ENCODE measurements at places on chromosomes 12 and 14.

DNA sequence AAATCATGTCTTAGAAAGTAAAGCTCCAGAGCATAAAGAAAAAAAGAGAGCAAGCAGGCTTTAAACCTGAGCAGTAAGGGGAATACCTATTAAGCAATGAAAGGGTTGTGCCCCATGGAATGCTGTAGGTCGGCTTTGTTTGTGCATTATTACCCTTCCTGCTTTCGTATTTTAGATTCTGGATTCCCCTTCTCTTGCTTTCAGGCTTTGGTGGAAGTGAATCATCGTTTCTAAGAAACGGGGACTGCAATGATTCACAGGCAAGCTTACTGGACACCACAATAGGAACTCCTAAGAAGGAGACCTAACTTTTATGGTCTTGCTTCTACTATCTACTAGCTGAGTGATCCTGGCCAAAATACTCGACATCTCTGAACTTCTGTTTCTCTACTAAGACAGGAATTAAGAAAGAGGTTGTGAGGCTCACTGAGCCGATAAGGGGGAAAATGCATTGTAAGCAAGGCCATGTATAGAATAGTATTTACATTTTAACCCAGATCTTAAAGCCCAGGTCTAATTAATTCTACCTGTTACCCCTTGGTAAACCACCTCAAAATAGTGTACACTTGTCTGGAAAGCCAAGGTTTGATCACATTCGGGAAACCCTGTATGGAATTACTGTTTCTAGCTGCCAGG is 1.2 kb upstream of the BMAL2 start:
- DNase-seq = peak; percentile 83

- no peak for DNase-seq
Observed at GRCh38 chr14:51357250-51357649, 117.2 kb downstream of the TMX1 start.

DNA sequence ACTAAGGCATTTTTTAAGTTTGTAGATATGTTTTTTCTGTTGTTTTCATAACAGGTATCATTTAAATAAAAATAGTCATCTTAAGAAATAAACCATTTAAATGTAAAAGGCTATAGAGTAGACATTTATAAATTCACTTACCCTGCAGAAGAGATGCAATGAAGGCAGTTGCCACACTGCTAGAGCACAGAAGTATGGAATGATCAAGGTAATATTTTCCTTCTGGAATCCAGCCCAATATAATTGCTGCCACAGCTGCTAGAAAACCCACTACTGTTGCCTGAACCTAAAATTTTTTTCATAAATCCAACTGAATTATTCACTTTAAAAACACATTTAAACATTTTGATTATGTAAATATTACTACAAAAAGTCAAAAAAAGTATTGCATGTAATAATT is 69.2 kb downstream of the SLC41A2 start:
- no peak for DNase-seq

DNA sequence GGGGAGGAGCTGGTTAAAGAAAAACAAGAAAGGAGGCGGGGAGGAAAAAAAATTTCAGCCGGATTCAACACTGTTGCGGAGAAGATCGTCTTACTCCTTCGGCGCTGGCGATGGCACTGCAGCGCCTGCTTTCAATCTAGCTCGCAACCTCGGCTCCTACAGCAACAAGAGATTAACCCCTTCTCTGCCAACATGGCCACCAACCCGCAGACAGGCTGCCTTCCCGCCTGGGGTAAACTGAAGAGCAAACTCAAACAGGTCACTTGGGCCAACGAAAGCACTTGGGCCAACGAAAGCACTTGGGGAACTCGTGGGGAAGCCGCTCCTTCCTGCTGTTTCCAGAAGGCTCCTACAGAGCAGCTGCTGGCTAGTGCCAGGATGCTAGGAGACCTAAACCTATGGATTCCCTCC is 73.7 kb downstream of the CIT start:
- DNase-seq = no peak

GRCh38 chr12:22282283-22282682 is 52.2 kb downstream of the ST8SIA1 start:
- DNase-seq = peak; percentile 5

DNA sequence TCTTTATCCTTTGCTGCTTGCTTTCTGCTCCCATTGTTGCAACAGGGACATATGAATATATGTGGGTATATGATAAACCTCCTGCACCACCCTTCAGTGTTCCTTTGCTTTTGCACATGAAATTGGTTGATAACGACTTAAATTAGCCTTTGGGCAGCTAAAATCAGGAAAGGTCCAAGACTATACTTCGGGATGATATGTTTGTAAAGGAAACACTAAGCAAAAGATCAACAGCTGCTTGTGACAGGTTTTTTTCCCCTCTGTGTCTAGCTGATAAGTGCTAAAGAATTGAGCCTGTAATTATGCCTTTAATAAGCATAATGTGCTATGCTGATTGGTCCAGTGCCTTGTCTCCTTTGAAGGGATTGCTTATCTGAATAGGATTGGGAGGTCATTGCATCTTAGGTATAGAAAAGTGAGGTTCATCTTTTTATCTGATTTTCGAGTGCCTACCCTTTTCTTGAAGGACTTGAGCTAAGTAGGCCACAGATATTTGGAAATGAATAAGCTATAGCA is 59.4 kb downstream of the PPHLN1 start:
- no peak for DNase-seq

GRCh38 chr12:120904197-120904773 is at the start of gene SPPL3:
TSS of gene SPPL3 (minus strand) at chr12:120904358. CDS start at chr12:120903867, 491 bp downstream.
- peak; percentile 89 for DNase-seq

GRCh38 chr12:52741375-52742195 is 35.6 kb downstream of the KRT76 start:
- DNase-seq = peak; percentile 66

- DNase-seq = peak; percentile 7
Observed at GRCh38 chr14:24734917-24735500, 101.0 kb upstream of the GZMB start.

DNA sequence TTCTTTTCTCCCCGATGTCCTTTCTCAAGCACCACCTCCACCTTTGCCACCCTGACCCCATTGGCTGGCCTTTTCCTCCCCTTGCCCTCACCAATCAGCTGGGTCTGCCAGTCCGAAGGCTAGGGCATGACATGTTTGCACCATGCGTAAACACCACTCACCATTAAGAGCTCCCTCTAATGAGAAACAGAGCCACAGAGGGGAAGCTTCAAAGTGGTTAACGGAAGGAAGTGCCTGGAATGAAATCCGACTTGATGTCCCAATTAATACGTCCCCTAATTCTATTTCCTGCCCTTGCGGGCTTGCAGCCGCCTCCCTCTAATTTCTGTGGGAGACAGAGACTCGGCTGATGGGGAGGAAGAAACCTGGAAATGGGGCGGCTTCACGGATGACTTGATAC is 318.5 kb upstream of the TBX3 start:
- no peak for DNase-seq

- no peak for DNase-seq
Observed at GRCh38 chr12:70661466-70662161, 24.4 kb upstream of the PTPRB start.

DNA sequence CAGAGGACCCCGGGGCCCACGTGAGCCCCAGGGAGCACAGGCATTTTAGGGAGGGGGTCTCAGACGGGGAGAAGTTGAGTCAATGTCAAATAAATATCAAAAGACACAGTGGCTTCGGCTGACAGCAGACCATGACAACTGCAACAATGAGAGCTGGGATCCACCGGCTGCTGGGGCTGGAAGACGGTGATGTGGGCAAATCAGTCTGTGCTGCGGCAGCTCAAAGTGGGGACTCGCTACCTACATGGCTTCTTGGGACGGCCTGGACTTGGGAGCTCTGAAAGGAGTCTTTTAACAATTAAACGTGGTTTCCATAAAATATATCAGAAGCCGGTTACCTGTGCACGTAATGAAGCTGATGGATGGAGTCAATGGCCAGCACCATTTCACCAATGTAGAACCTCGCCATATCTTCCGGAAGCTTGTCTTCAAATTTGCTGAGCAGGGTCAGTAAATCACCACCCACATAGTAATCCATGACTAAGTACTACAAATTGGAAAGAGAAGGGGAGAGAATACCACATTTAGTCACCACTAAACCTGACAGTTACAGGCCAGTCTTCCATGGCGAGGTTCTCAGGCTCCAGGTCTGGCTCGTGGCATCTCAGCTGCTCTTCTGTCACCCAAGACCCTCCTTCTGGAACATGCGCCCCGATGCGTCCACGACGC is 58.0 kb downstream of the CDC42BPB start:
- no peak for DNase-seq

GRCh38 chr12:5865397-5865796 is 79.7 kb downstream of the ANO2 start:
- no peak for DNase-seq

GRCh38 chr12:107393043-107393717 is 292.4 kb upstream of the PWP1 start:
- no peak for DNase-seq

- DNase-seq = no peak
Observed at GRCh38 chr14:68386950-68387779, 405.7 kb downstream of the ZFP36L1 start.

GRCh38 chr14:68974759-68975347 is 4.2 kb downstream of the ACTN1 start:
- DNase-seq = no peak

GRCh38 chr12:14279845-14280244 is 85.6 kb upstream of the ATF7IP start:
- no peak for DNase-seq

DNA sequence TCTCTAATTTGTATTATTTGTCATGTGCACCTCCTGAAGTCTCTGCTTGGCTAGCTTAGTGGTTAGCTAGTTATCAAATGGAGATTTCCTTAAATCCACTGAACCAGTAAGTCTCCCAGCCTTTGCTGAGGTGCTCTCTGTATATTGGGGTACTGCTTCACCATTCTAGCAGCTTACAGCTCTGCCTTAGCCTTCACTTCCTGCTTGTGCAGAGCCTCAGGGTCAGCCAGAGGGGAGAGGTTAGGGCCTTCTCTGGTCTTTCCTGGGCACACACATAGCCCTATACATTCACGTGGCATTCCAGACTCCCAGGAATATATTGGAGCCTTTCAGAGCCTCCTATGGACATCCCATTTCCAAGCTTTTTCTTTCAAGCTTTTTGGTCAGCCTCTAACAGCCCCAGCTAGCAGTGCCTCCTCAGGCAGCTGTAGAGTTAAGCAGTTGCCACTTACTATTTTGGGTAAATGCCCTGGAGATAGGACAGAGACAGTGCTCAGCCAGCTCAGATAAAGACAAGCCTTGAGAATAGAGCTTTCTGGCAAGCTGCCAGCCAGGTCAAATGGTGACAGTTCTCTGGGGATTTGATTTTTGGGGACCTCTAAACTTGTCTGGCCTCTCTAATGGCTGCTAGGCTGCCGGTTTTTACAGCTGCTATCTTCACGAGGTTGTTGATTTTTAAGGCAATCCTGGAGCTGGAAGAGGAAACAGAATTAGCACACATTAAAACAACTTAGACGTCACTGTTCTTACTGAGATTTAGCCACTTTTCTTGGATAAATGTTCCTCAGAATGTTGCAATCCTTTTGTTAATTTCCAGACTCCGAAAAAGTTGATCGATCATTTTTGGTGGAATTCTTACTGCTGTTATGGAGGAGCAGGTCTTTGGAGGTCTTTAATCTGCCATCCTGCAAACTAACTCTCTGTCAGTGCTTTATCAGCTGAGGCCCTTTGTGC is 32.9 kb downstream of the FBXW8 start:
- DNase-seq = no peak

DNA sequence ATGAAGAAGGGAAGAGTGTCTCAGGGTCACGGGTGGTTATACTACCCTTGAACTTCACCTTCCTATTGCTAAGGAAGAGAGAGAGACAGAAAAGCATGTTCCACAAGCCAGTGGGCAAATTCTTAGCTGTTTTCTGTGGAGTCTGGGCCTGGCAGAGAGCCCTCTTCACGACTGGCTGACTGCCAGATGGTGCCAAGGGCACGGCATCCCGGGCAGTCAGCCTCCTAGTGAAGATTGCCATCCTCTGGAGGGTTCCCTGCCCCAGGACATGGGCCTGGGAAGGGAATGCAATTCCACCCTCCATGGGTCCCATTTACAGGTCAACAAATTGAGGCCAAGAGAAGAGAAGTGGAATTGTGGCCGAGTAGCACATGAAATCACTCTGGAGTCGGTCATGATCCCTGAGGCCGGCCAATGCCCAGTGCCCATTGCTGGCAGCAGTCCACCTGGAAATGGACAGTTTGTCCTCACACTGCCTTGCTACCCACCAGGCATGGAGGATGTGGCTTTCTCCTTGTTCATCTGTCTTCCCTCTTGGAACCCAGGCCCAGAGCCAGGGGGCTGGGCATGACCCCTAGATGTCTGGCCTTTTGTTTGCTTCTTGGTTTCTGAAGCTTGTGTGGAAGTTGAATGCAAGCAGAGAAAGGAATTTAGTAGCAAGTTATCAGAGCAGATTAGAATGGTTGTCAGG is 9.9 kb downstream of the TUNAR start:
- DNase-seq = no peak

DNA sequence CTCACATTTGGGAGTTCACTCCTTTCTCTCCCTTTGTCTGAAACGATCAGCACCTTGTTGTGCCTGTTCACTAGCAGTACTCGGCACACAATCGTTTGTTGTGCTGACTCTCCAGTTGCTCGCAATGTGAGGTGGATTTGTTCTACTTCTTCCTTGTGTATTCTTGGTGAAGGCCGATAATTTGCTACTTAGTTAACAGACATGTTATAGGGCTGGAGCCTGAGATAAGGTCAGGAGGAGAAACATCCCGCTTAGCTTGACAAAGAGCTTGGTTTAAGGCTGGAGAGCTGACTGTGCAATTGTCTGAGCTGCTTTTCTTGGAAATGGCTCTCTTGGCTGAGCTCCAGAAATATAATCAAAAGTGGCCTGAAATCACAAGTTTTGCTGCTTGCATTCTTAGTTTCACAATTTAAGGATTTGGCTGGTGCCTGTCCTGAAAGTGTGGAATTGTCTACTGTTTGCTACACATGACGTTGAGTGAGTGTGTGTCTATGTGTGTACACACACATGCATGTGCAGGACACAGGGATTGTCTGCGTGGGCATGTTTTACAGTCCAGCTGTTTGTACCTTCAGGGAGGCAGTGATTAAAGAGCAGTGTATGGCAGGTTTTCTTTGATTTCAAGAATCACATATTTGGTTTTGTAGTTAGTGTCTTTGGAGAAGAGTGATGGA is 77.7 kb downstream of the ARF6 start:
- no peak for DNase-seq

GRCh38 chr12:72872996-72873395 is 600.8 kb downstream of the TRHDE start:
- DNase-seq = no peak

- DNase-seq = no peak
Observed at GRCh38 chr14:33573301-33573880, 377.5 kb downstream of the EGLN3 start.

GRCh38 chr12:129083121-129083840 is 230.0 kb downstream of the GLT1D1 start:
- no peak for DNase-seq

Data from A549 (cell line).